ENCODE measurements at places on chromosomes 6 and 20. TPM values are rescaled to one million over a fixed set of nuclear protein-coding genes. Genes with fewer than 3 reads are reported as not detected.
A peak's percentile ranks its signal among the peaks of the same experiment; 100 is the strongest.

- no peak for DNase-seq
- no peaks in the 10 kb centered on the region for H3K27me3 ChIP-seq
- no peaks in the 10 kb centered on the region for H3K4me1 ChIP-seq
- H3K4me3 ChIP-seq, result no peak overlapping the region
These were observed 58.2 kb downstream of the CSE1L start for GRCh38 chr20:49104365-49104648.

DNA sequence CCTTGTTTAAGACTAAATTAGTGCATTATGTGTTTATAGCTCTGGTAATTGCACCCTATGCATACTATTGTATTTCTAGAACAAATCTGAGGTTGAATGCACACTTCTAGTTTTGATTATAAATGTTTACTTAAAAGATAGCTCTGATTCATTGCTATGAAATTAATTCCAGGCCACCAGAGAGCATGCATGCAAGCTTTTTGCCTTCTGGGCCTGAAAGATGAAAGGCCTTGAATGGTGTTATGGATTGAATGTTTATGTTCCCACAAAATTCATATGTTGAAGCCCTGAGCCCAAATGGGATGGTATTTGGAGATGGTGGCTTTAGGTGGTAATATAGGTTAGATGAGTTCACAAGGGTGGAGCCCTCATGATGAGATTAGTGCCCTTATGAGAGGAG lies 695.0 kb upstream of the MAP3K7 start:
- H3K36me3 ChIP-seq, result no peaks in the 10 kb centered on the region
- no peaks in the 10 kb centered on the region for H3K27me3 ChIP-seq
- no peaks in the 10 kb centered on the region for H3K4me1 ChIP-seq
- no peak overlapping the region for H3K27ac ChIP-seq
- no peak for DNase-seq

PLCB1 gene
- 13.2 TPM for polyA plus RNA-seq

DNA sequence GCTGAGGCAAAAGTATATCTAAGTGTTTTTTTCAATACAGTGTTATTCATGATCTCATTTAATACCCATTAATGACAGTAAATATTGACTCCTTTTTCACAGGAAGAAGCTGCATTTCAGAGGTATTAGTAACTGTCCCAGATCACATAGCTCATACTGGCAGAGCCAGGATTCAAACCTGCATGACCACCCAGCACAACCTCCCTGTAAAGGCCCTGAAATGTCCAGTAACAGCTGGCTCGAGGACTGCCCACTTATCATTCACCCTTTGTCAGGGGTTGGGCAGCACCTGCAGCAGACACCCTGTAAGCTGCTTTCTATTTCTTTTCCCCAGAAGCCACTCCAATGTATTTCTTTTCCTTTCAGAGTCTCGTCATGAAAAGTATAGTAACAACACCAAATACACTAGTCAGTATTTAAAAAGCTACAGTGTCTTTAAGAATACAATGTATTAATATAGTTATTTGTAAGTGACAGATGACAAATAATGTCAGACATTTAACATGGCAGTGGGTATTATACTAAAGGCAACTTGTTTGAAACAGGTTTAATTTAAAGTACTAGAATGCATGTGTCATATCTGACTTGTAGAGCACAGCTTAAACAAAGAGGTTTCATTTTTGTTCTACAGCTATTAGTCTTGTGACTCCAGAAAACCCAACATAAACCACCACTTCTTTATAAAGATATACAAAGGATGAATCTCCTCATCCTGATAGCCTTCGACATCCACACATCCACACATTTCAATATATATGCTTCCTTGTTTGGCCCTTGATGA lies 841.6 kb upstream of the GJE1 start:
- H3K4me3 ChIP-seq, result no peak overlapping the region
- no peaks in the 10 kb centered on the region for H3K27me3 ChIP-seq
- H3K36me3 ChIP-seq, result no peaks in the 10 kb centered on the region
- no peak for DNase-seq
- no peaks in the 10 kb centered on the region for H3K4me1 ChIP-seq

GPLD1 gene
- polyA plus RNA-seq, result not detected

NR2E1 gene
- not detected for polyA plus RNA-seq

- no peaks in the 10 kb centered on the region for H3K36me3 ChIP-seq
- H3K27ac ChIP-seq, result no peak overlapping the region
- H3K4me3 ChIP-seq, result no peak overlapping the region
- peaks cover 2% of the 10 kb centered on the region for H3K27me3 ChIP-seq
These were observed 159.9 kb downstream of the LINC00237 start for GRCh38 chr20:20946122-20946759.

GRCh38 chr20:23334111-23334510 lies 16.5 kb upstream of the NXT1 start:
- no peaks in the 10 kb centered on the region for H3K36me3 ChIP-seq

MCM8 gene
- polyA plus RNA-seq, result 0.07 TPM

CLIC5 gene
- not detected for polyA plus RNA-seq

RBPJL gene
- not detected for polyA plus RNA-seq

SNX5 gene
- 83.8 TPM for polyA plus RNA-seq

DNA sequence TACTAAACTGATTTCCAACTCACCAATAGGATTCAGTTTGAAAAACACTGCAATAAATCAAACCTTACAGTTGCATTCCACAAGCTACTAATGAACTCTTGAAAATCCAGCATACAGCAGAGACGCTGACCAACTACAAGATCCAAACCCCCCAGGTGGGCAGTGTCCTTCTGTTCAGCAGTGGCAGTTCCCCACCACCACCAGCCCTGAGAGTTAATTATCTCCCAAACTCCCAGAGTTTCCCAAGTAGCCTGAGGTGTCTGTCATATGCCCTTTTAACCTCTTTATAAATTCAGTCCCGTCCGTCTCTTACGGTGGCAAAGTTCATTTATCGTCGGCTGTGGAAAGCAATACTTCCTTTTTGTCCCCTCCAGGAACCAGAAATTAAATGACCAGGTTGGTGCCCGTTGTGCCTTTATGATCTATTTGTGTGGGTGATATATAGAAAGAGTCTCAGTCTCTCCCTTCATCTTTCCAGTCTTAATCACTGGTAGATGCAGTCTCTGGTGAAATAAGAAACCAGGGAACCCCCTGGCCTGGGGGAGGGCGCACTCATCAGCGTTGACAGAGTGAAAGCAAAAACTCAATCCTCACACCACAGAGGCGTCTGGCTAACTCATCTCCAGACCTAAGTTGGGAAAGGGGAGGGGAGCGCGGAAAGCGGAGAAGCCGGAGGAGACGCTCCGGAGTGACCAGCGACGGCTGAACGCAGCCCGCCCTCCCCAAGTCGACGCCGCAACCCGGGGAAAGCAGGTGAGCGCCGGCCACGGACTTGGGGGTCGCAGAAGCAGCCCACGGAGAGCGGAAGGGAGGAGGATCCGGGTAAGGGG lies 717 bp downstream of the MRPL14 start:
- peaks cover 46% of the 10 kb centered on the region for H3K4me1 ChIP-seq
- no peaks in the 10 kb centered on the region for H3K36me3 ChIP-seq
- H3K27me3 ChIP-seq, result no peaks in the 10 kb centered on the region
- peak overlapping the region; percentile 91 for H3K27ac ChIP-seq
- peak overlapping the region; percentile 87 for H3K4me3 ChIP-seq
- peak; percentile 92 for DNase-seq

GRCh38 chr6:55705451-55706440 lies 126.8 kb upstream of the HMGCLL1 start:
- no peaks in the 10 kb centered on the region for H3K36me3 ChIP-seq
- H3K4me3 ChIP-seq, result no peak overlapping the region
- DNase-seq, result no peak

- H3K36me3 ChIP-seq, result no peaks in the 10 kb centered on the region
- no peak overlapping the region for H3K4me3 ChIP-seq
- H3K4me1 ChIP-seq, result peaks cover 22% of the 10 kb centered on the region
- no peak for DNase-seq
- H3K27me3 ChIP-seq, result no peaks in the 10 kb centered on the region
These were observed 12.8 kb upstream of the ELOVL5 start for GRCh38 chr6:53361549-53362031.

GRCh38 chr20:61909028-61909427 lies 156.7 kb downstream of the TAF4 start:
- H3K4me1 ChIP-seq, result no peaks in the 10 kb centered on the region
- no peaks in the 10 kb centered on the region for H3K36me3 ChIP-seq
- no peak overlapping the region for H3K27ac ChIP-seq
- no peaks in the 10 kb centered on the region for H3K27me3 ChIP-seq

- no peak for DNase-seq
- H3K36me3 ChIP-seq, result peaks cover 15% of the 10 kb centered on the region
- no peaks in the 10 kb centered on the region for H3K4me1 ChIP-seq
- H3K27ac ChIP-seq, result no peak overlapping the region
- H3K27me3 ChIP-seq, result no peaks in the 10 kb centered on the region
These were observed 97.0 kb downstream of the SMAP1 start for GRCh38 chr6:70764706-70765105.

DNA sequence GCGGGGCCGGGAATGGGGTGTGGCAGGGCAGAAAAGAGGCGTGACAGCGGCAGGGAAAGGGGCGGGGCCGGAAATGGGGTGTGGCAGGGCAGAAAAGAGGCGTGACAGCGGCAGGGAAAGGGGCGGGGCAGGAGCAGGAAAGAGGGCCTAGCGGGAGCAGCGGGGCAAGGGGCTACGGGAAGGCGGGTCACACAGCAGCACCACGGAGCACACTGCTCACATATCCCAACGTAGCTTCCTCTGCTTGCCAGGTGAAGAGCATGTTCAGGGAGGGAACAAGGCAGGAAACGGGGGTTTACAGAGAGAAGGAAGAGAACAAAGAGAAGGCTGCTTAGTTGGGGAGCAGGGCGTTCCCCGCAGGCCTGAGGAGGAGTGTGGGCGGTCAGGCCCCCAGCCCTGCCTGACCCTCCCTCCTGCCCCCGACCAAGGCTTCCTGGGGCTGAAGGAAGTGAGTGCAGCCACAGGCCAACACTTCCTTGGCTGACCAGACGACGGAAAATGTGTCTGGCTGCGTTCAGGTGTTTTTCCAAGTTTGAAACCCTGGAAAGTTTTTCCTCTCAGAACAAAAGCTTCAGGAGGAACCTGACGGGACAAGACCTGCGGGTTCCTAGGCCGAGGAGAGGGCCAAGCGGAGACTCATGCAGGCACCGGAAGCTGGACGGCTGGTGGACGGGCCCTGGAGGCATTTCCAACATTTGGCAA lies 13.8 kb downstream of the UCKL1 start:
- no peaks in the 10 kb centered on the region for H3K27me3 ChIP-seq
- H3K36me3 ChIP-seq, result peaks cover 48% of the 10 kb centered on the region
- peak; percentile 42 for DNase-seq
- no peak overlapping the region for H3K4me3 ChIP-seq

DNA sequence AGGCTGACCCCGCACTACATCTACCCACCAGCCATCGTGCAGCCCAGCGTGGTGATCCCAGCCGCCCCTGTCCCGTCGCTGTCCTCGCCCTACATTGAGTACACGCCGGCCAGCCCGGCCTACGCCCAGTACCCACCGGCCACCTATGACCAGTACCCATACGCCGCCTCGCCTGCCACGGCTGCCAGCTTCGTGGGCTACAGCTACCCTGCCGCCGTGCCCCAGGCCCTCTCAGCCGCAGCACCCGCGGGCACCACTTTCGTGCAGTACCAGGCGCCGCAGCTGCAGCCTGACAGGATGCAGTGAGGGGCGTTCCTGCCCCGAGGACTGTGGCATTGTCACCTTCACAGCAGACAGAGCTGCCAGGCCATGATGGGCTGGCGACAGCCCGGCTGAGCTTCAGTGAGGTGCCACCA lies 16.4 kb downstream of the RBM38 start:
- no peaks in the 10 kb centered on the region for H3K27me3 ChIP-seq
- peaks cover 1% of the 10 kb centered on the region for H3K4me1 ChIP-seq
- peaks cover 68% of the 10 kb centered on the region for H3K36me3 ChIP-seq

- no peaks in the 10 kb centered on the region for H3K36me3 ChIP-seq
- no peaks in the 10 kb centered on the region for H3K27me3 ChIP-seq
- H3K4me1 ChIP-seq, result peaks cover 16% of the 10 kb centered on the region
- no peak overlapping the region for H3K27ac ChIP-seq
- H3K4me3 ChIP-seq, result no peak overlapping the region
These were observed 246.1 kb downstream of the LY86 start for GRCh38 chr6:6834356-6835222.

GRCh38 chr6:44339763-44340625 lies 2.5 kb upstream of the SPATS1 start:
- no peaks in the 10 kb centered on the region for H3K36me3 ChIP-seq
- no peak overlapping the region for H3K4me3 ChIP-seq
- H3K27ac ChIP-seq, result no peak overlapping the region
- DNase-seq, result no peak
- H3K27me3 ChIP-seq, result no peaks in the 10 kb centered on the region

- no peaks in the 10 kb centered on the region for H3K27me3 ChIP-seq
- H3K36me3 ChIP-seq, result no peaks in the 10 kb centered on the region
- no peak overlapping the region for H3K27ac ChIP-seq
- no peak for DNase-seq
These were observed 129.5 kb upstream of the PTPN1 start for GRCh38 chr20:50380697-50381040.

DNA sequence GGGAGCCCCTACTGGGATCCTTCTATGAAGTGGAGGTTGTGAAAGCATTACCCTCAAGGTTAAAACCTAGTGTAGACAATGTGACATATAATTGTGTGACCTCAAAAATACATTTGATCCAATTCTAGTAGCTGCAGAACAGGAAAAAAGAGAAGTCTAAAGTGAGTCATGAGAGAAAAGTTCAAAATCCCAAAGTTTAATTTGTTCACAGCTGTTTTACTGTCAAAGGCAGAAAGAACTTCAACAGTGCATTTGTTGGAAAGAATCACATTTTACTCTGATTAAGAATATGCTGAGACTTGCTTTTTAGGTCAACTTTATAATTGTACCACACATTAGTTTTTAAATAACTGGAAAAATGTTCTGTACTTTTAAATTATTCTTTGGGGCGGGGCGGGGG lies 1027.4 kb upstream of the FLRT3 start:
- H3K4me3 ChIP-seq, result no peak overlapping the region
- H3K27ac ChIP-seq, result no peak overlapping the region
- no peaks in the 10 kb centered on the region for H3K36me3 ChIP-seq
- H3K27me3 ChIP-seq, result no peaks in the 10 kb centered on the region
- H3K4me1 ChIP-seq, result no peaks in the 10 kb centered on the region

ARFGEF2 gene
- 5.5 TPM for polyA plus RNA-seq

HAO1 gene
- not detected for polyA plus RNA-seq

DNA sequence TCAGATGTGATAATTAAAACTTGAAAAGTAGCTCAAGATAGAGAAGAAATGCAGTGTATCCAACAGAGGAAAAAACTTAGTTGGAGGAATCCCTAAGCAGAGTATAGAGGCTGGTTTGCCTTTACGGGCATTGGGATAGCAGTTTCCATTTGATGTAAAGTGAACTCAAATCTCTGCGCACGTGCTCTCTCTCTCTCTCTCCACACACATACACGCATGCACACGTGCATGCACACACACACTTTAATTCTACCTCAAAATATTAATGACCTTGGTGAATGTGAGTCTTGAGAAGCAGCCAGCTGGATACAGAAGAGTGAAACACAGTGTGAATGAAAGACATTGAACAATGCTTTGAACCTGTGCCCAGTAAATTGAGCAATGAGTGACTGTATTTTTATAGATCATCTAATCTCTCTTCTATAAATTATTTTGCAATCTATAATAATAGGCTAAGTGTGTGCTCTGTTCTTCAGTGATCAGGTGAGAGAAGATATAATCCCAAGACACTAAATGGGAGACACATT lies 247.7 kb upstream of the FAM83B start:
- no peaks in the 10 kb centered on the region for H3K36me3 ChIP-seq
- no peaks in the 10 kb centered on the region for H3K4me1 ChIP-seq
- no peaks in the 10 kb centered on the region for H3K27me3 ChIP-seq

SPEF1 gene
- not detected for polyA plus RNA-seq
